NCI-H187 treated with DMSO at 0.1 percent for 48 hours (cell line): ENCODE measurements at places on chromosomes 16 and 17.

DNA sequence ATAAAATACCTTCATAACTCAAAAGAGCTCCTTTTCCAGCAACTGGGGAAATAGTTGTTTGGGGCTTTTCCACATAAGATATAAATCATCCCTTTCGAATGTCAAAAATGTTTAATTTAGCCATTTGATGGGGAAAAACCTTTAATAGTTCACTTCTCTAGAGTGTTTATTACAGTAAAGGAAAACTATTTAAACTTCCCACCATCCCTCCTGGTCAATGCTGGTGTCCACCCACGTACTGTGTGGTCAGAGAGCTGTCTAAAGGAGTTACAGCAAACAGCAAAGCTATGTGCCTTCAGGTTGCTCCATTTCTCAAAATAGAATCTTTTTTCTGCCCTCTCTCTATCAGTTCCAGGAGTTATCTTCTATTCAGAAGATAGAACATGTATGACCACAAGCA lies 33.5 kb downstream of the KANSL1 start:
- DNase-seq: no peak

DNA sequence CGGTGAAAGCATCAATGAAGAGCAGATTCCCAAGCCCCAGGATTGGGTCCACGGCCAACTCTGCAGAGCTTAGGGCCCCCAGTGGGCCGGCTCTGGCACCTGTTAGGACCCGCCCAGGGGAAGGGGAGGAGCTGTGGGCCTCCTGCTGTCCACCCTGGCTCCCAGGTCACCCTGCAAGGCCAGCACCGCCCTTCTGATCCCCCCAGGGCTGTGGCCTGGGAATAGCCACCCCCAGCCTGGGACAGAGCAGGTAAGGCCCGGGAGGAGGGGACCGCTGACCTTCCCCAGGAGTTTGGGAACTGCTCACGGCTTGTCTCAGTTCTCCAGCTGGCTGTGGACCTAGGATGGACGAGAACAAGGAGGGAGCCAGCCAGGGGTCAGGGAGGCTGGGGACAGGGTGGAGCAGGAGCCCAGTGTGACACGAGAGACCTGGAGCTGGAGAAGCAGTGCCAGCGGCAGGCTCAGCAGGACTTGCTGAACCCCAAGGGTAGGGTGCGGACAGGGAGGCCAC lies 39.3 kb upstream of the SLC38A10 start:
- DNase-seq: no peak

- DNase-seq: no peak
These were observed 54.8 kb upstream of the MTMR4 start for GRCh38 chr17:58569196-58569595.

DNA sequence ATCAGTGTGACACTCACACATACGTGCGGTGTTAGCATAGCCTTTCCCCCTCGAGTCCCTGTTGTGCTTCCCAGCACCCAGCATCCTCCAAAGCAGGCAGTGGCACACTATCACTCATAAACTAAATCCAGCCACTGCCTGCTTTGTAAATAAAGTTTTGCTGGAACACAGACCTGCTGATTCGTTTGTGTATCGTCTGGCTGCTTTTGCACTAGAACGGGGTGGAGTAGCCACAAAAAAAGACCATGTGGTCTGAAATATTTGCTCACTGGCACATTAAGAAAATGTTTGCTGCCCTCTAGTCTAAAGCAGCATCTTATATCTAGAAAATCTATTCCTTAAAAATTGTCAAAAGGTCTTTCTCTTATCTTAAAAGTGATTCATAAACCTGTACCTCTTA lies 341.2 kb upstream of the ZFHX3 start:
- no peak for DNase-seq

DNA sequence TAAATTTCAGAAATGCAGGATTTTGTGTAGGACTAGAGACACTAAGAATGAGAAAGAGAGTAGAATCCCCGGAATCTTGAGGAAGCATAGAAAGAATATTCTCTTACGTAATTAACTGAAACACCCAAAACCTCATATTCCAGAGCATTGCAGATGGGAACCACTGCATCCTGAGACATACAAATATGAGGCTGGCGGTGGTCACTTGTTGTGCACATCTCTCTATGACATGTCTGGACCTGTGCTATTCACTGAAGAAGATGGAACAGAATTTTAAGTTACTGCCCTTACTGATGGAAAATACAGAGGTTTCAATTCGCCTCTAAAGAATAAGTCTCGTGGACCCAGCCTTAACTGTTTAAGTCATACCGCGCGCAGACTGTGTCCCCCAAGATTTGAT lies 806 bp downstream of the RAD51C start:
- DNase-seq: no peak

DNA sequence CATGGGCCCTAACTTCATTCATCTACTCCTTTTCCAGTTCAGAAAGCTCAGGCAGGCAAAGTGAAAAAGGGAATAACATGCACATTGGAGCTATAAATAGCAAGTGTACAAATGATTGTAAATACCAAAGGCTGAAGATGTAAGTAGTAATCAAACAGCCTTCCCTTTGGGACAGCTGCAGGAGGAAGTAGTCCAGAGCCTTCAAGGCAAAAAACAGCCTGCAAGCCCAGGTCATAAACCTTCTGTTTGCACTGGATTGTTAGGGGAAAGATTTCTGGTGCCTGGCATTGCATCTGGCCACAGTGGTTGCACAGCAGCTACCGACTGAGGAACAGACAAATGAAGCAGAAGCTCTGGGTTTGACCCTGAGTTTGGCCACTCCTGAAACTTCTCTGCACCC lies 98.6 kb upstream of the PMFBP1 start:
- DNase-seq: no peak

- DNase-seq: no peak
These were observed 12.0 kb downstream of the UNC13D start for GRCh38 chr17:75832164-75832651.

GRCh38 chr17:350706-351448 lies 1.7 kb downstream of the RPH3AL start:
- no peak for DNase-seq

- peak; percentile 11 for DNase-seq
These were observed 31.7 kb downstream of the OSBPL7 start for GRCh38 chr17:47789611-47790561.

GRCh38 chr16:86772671-86773353 lies 194.5 kb downstream of the FOXL1 start:
- no peak for DNase-seq

DNA sequence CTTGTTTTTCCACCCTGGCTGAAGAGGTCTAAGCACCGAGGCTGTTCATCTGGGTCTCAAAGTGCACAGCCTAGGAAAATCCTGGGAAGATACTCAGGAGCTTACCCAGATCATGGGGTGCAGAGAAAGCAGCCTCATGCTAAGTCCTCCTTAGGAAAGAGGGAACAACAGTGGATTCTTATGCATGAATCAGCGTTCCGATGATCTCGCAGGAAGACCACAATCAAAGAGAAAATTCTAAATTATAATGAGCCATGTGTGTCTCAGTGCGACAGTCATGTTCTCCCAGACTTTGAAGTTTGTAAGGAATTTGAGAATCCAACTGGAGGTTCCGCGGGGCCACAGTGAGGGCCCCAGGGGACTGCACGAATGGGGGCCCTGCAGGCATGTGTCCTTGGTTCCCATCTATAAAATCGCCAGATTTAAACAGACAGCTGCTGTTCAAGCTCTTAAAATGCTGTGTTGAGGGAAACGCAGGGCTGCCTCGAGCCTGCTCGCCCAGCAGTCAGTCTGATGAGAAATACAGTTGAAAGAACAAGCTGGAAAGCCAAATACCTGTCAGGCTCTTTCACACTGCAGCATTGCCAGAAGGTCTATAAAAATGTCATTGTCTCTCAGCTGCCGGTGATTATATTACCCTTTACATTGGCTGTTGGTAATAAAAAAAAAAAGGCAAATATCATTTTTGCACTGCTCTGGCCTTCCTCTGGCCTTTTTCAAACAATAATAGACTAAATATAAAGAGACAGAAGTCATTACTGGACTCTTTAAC lies 152.1 kb downstream of the PMP22 start:
- DNase-seq: no peak

DNA sequence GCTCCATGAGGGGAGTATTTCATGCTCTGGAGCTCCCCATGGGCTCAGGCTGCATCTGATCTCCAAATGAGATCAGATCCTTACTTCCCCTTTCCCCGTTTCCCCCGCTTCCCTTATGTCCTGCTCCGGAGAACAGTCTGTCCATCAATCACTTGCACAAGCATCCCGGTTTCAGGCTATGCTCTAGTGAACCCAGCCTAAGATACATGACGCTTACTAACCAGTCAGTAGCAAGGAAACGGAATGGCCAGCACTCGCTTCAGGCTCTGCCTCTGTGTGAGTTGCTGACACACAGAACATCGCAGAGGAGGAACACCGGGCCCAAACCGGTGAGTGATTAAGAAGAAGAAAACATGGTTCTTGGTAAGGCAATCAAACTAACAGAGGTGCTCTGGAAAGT lies 9.4 kb upstream of the ATP5MC1 start:
- no peak for DNase-seq

GRCh38 chr16:35687071-35687470 lies 2227.7 kb downstream of the TP53TG3F start:
- no peak for DNase-seq

DNA sequence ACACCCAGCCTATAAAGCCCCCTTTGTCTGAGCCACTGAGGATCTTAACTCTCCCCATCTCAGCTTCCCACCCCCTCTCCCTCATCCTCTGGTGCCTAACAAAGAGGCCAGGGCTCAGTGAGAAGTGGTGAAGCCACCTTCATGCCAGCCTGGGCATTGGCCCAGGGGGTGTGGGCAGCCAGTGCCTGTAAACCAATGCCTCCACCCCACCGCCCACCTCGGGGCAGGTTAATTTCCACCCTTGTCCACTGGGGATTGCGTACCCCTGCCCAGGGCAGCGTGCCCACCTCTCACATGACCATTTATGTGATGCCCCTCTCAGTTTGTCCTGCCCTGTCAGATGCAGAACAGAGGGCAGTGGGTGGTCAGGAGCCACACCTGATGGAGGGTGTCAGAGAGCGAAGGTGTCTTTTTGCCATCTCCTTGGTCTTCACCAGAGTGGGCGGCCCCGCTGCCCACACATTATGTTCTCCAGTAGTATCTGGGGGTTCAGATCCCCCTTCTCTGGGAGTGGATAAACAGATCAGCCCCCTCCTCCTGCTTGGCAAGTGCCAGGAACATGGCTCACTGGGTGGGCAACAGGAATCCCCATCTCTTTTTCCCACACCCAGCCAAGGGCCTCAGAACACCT lies 10.1 kb upstream of the ARHGAP23 start:
- DNase-seq: no peak

DNA sequence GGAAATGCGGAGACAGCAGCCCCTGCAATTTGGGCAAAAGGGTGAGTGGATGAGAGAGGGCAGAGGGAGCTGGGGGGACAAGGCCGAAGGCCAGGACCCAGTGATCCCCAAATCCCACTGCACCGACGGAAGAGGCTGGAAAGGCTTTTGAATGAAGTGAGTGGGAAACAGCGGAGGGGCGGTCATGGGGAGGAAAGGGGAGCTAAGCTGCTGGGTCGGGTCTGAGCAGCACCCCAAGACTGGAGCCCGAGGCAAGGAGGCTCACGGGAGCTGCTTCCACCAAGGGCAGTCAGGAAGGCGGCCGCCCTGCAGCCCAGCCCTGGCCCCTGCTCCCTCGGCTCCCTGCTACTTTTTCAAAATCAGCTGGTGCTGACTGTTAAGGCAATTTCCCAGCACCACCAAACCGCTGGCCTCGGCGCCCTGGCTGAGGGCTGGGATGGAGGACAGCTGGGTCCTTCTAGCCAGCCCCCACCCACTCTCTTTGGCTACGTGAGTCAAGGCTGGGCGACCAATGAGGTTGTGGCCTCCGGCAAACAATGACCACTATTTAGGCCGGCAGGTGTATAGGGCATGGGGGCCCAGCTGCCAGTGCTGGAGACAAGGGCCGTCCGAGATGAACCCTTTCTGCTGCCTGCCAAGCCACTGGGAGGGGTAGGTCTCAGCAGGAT lies 507 bp downstream of the SERPINF1 start:
- DNase-seq: no peak

DNA sequence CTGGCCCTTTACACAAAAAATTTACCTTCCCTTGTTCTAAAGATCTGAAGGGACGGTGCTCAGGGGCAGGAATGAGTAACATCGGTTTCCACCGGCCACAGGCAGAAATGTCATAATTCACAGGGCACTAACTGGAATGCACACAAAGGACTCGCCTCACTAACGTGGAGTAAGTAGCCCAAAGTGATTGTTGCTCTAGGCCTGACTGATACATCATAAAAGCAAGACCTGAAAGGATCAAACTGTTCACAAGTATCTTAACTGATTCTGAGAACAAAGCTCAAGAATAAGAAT lies 8.9 kb upstream of the TCF25 start:
- no peak for DNase-seq

- DNase-seq: no peak
These were observed 153.6 kb downstream of the ABCA8 start for GRCh38 chr17:68801335-68802247.

DNA sequence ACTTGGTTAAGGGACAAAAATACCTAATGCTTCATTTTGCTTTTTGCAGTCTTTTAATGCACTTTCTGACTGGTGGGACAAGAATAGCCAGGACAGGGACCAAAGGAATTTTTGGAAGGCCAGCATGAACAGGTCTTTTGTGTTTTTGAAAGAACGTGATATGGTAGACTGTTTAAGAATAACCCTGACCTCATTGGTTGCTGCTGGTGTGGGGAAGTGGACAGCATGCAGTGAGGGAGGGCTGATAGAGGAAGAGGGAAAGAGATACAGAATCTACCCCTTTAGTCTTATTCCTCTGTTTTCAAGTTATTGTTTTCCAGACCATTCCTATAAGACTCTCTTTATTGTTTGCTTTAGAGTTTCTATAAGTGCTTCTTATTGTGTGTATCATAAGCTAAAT lies 816.2 kb downstream of the CDH11 start:
- DNase-seq: no peak
